ENCODE measurements at places on chromosomes 7 and 10.

GRCh38 chr10:132510174-132510611 lies 27.4 kb upstream of the INPP5A start:
- DNase-seq, result no peak

DNA sequence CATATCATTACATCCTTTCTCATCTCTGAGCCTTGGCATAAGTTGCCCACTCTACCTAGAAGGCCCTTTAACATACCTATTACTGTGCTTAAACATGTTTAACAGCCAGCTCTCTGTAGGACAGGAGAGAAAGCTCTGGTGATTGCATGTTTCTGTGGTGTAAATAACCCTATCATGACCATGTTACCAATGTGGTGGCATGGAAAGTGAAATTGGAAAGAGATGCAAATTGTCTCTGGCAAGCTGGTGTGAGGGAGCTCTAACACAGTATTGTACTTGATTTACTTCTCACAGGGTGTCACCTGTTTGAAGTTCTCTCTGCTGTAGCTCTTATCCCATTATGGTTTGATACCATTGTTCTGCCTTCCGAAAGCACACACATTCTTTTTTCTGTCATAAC lies 231.8 kb upstream of the DKK1 start:
- DNase-seq, result no peak

DNA sequence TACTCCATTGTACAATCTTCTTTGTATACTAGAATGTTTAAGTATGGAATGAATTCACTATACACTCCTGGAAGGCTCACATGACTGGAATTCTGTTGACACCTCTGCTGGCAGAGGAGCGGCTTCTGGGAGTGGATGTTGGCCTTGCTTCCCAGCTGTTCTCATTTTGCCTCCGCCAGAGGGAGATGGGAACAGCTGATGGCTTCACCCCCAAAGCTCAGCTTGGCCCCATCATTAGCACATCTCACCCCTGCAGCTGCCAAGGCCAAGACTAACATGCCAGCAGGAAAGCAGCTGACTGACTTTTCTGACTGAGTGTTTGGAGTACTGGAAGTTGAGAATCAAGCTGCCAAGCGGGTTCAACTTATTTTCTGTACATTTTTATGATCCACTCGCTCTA lies 15.1 kb downstream of the ADAM12 start:
- peak; percentile 58 for DNase-seq

DNA sequence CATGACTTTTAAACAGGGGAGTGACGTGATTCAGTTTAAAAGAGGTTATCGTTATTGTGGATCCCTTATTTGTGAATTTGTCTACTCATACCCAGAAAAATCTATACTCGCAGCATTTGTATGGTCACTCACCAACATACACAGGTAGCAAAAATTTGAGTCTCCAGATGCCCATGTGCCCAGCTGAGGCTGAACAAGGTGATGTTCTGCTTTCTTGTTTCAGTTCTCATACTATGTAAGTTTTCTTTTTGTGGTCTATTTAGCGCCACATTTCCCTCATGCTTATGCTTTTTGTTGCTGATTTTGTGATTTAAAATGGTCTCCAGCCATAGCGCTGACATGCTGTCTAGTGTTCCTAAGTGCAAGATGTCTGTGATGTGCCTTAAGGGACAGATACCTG lies 312.9 kb upstream of the SEMA3A start:
- no peak for DNase-seq

DNA sequence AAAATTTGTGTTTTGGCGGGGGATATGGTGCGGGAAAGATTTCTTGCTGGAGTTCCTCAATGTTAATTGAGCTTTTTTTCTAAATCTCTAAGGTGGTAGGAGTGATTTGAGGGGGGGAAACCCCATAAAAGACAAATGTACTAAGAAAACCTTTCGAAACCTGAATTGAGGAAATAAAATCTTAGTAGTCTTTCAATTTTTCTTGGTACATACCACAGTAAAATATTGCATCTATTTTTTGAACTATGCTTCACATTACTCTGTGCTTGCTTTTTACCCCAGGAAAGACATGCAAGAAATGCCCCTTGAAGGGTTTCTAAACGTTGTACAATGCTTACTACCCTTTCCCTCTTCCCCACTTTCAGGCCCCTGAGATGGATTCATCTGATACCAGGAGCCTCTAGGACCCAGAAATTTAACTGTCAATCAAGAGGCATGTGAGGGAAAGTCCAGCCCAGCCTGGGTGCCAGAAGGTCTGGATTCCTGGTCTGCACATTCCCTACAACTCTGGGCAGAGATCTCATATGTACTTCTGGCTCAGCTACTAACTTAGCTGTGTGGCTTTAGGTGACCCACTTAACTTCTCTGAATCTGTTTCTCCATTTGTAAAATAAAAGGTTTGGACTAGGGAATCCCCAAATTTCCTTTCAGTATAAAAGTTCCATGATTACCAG lies 5.8 kb upstream of the PDCD4 start:
- DNase-seq, result peak; percentile 36

DNA sequence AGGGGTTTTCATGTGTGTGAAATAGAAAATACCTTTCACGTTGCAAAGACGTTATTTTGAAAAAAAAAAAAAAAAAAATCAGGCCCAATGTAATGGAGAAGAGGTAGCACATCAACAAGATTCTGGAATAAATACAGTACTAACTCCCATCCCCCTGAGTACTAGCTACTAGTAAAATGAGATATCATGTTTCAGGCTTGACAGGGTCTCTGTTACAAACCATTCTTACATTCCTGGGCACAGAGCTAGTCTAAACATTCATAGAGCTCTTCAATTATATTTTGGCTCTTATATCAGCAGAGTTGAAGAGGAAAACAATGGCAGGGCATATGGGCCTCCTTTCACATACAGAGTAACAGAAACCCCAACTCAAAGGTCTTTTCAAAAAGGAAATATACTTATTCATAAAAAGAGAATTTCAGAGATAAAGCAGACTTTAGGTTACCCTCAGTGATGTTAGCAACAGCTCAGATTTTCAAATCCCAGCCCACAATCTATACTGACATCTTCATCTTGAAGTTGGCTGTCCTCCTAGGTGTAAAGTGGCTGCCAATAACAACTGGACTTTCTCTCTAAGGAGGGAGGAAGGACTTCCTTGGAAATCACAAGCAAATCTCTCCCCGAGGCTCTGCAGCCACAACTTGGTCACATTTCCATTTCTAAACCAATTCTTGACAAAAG lies 18.6 kb downstream of the C7orf33 start:
- peak; percentile 33 for DNase-seq

GRCh38 chr7:43454936-43455518 lies 127.9 kb upstream of the STK17A start:
- DNase-seq, result peak; percentile 48

DNA sequence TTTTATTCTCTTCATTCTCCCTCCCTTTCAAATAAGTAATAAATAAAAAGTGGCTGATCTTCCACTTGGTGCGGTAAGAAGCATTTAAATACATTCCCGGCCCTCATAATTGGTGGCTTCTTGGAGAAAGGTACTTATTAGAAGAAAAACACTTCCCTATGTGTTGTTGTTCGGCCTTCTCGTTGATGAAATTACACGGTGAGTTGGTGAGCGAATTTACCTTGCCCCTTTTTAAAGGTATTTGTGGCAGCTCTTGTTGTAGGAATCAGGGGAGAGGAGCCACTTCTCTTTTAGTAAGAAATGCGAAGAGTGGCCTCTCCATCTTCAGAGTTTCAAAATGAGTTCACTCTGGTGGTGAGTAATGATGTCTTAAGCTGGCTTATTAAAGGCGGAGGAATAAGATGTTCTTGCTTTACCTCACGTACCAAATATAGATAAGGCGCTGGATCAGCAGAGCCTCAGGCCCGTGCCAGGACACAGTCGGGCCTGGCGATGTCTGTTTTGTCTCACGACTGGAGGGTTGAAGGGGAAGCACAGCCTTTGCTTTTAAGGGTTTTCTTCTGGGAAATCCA lies 135.9 kb downstream of the CUX1 start:
- peak; percentile 48 for DNase-seq

- no peak for DNase-seq
These were observed 1.3 kb upstream of the NPM3 start for GRCh38 chr10:101784558-101784957.

DNA sequence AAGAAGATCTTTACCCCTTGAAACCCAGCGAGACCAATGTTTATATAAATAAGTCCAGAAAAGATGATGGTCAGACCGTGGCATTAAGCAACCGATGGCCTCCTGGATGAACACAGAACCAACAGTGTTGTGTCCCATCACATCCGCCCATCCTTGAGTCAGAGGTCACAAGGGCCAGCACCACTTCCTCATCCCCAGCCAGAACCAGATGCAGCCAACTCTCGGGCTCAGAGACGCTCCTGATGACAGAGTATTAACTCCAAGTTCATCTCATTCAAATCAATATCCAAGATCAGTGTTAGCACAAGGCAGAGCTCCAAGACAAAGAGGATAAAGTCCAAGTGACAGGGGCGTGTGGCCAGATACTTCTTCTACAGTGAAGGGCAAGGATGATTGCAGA lies 63.5 kb downstream of the FAM53B start:
- no peak for DNase-seq

GRCh38 chr10:48390933-48391845 lies 84.7 kb downstream of the MAPK8 start:
- peak; percentile 51 for DNase-seq

DNA sequence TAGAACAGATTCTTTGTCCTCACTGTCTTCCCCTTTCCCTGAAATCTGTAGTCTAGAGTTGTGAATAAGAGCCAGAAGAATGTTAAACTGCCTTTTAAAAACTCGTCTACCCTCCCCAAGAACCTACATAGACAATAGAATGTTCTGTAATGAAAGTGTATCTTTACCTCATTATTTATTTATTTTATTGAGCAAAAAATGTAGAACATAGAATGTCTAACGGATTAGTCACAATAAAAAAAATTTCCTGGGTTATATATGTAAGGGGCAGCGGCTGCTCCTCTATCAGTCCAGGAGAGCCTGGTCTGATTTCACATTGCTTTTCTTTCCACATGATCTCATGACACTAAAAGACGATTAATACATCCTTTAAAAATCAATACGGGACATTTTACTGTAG lies 135.7 kb downstream of the SDK1 start:
- peak; percentile 92 for DNase-seq

Data from fibroblast of skin of scalp (primary cell).